Amniotic stem cell (primary cell): ENCODE measurements at places on chromosomes 5 and 9.

GRCh38 chr9:109914280-109915027 is 134.5 kb downstream of the PALM2AKAP2 start:
- DNase-seq = no peak

- no peak for DNase-seq
Observed at GRCh38 chr5:79488058-79488457, 25.9 kb downstream of the HOMER1 start.

GRCh38 chr5:80194468-80194867 is 61.4 kb downstream of the SERINC5 start:
- no peak for DNase-seq

DNA sequence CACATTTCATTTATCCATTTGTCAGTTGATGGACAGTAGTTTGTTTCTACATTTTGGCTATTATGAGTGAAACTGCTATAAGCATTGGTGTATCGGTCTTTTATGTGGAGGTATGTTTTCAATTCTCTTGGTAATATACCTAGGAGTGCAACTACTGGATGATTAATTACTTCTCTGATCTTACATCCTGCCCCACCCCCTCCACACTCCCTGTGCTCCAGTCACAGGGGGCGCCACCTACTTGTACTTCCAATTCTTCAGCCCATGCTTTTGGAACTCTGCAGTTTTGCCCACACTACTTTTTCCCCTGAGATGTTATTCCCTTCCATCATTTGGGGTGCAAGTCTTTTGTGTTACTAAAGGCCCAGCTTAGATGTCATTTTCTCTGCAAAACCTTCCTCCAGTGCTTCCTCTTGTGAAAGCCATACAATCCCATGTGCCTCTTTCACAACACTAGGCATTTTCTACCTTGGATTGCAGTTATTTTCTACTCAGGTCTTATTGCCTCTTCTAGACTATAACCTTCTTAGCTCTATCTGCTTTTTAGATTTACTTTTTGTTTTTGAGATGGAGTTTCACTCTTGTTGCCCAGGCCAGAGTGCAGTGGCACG is 42.1 kb downstream of the SEC61B start:
- no peak for DNase-seq

DNA sequence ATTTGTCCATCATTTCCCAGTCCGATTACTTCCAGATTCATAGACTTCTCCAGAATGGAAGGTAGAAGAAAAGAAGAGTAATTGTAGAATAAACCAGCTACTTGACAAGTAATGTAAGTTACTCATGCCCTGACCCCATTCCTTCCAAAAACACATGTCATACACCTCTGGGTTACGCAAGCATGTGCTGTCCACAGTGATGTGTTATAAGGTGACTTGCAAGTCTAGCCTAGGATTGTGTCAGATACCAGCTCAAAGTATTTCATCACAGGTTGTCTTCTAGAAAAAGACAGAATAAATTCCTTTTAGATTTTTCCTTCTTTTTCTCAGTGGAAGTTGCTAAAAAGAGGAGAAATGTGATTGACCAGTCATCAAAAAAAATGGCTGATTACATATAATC is 8.0 kb upstream of the TLR4 start:
- DNase-seq = no peak

DNA sequence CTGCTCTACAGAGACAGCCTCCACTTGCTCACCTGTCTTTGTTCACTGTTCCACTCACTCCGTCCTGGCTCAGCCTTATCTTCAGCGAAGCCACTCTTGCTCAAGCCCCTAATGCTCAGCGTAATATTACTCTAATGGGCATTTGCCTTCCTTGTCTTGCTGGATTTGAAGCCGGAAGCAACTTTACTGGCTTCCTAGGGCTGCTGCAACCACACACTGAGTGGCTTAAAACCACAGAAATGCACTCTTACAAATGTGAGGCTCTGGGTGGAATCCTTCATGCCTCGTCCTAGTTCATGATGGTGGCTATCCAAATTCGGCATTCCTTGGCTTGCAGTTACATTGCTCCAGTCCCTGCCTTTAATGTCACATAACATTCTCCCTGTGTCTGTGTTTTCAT is 85.5 kb upstream of the MARCHF11 start:
- no peak for DNase-seq

- DNase-seq = no peak
Observed at GRCh38 chr5:27906481-27906880, 868.1 kb upstream of the CDH9 start.
